Right atrium auricular region (tissue), 2 donors: ENCODE measurements at places on chromosomes 1 and 21.
A peak's percentile ranks its signal among the peaks of the same experiment; 100 is the strongest.

DNA sequence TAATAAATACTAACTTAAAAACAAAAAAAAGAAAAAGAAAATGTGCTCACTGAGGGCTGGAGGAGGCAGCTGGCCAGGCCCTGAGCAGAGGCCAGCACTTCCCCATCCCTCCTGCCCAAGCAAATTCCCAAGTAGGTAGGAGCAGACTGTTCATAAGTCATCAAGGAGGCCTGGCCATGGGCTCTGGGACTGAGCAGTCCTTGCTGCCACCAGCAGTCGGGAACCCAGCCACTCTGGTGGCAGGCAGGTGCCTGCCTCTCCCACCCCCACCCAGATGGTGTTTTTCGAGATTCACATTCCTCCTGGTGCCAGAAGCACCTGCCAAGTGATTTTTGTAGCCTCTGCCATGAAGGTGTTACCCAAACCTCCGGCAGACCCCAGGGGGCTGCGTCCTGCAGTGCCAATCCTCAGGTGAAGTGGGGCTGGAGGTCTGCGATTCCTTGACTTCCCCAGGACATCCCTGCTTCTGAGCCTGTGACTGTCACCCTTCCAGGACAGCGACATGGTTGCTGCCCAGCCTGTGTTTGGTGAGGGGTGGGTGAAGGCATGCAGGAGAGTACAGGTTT, 204.2 kb upstream of the TMEM51 start:
- H3K4me1 ChIP-seq, result no peaks in the 10 kb centered on the region
- H3K36me3 ChIP-seq, result no peaks in the 10 kb centered on the region
- no peak for DNase-seq
- no peaks in the 10 kb centered on the region for H3K27me3 ChIP-seq
- no peak overlapping the region for H3K27ac ChIP-seq

- no peak overlapping the region for H3K27ac ChIP-seq
- no peaks in the 10 kb centered on the region for H3K4me1 ChIP-seq
- H3K27me3 ChIP-seq, result no peaks in the 10 kb centered on the region
- no peak overlapping the region for H3K4me3 ChIP-seq
- no peaks in the 10 kb centered on the region for H3K36me3 ChIP-seq
These were observed 8.1 kb upstream of the CMPK1 start for GRCh38 chr1:47325528-47325927.

DNA sequence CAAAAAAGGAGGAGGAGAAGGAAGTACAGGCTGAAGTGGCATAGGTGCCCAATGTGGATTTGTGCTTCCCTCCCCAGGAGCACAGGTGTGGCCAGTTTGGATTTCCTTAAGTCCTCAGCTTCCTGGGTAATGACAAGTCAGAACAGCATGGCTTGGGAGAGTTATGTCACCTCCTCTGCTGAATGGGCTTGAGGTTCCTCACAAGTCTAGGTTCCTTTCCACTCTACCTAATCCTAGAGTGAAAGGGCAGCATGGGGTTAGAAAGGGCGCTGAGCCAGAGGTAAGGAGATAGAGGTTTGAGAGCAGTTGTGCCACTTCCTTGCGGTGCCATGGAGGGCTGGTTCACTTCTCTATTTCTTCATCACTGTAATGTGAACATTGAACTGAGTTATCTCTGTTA, 35.5 kb upstream of the IL20 start:
- no peaks in the 10 kb centered on the region for H3K27me3 ChIP-seq
- no peaks in the 10 kb centered on the region for H3K36me3 ChIP-seq
- H3K4me3 ChIP-seq, result no peak overlapping the region
- no peak for DNase-seq
- H3K27ac ChIP-seq, result no peak overlapping the region

DNA sequence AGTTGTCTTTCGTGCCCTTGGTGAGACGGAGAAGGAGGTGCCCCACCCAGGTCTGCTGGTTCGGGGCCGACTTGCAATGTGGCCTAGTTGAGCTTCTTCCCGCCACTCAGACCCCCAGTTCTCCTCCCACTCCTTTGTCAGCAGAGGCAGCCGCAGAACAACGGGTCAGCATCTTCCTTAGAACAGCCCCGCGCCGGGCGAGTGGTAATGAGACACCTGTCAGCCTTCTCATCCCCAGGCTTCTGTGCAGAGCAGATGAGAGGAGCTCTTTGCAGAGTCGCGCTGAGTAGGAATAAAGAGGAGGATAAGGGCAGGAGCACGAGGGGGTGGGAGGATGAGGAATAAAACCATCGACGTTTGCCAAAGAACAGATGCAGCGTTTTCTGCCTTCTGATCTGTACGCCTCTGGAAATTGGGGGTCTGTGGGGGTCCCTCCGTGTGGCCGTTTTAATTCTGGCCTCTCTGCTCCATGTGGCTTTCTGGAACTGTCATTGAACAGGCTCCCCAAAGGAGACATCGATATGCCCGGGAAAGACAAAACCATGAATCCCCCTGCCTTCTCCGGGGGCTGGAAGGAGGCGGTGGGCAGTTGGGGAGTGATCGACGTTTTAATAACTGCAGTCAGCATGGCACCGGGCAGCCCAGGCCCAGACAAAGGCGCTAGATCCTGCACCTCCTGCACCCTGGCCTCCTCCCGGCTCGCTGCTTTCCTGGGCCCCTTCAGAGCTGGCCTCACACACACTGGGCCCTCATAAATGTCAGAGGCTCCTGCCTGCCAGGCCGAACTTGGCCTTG, 27.5 kb upstream of the IGSF21 start:
- no peaks in the 10 kb centered on the region for H3K4me1 ChIP-seq
- H3K36me3 ChIP-seq, result no peaks in the 10 kb centered on the region
- no peaks in the 10 kb centered on the region for H3K27me3 ChIP-seq
- no peak overlapping the region for H3K4me3 ChIP-seq

GRCh38 chr1:183126528-183126927, 59.5 kb upstream of the LAMC2 start:
- no peak for DNase-seq
- H3K4me1 ChIP-seq, result no peaks in the 10 kb centered on the region
- no peaks in the 10 kb centered on the region for H3K27me3 ChIP-seq
- H3K4me3 ChIP-seq, result no peak overlapping the region

DNA sequence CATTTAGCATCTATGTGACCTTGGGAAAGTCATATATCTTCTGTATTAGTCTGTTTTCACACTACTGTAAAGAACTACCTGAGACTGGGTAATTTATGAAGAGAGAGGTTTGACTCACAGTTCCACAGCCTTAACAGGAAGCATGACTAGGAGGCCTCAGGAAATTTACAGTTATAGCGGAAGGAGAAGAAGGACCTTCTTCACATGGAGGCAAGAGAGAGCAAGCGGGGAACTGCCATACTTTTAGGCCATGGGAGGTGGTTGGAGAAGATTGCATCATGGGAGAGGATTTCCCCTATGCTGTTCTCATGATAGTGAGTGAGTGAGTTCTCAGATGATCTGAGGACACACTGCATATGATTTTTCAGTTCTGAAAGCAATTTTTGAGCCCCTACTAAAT, 87.9 kb downstream of the CLEC20A start:
- DNase-seq, result no peak
- H3K27me3 ChIP-seq, result no peaks in the 10 kb centered on the region

DNA sequence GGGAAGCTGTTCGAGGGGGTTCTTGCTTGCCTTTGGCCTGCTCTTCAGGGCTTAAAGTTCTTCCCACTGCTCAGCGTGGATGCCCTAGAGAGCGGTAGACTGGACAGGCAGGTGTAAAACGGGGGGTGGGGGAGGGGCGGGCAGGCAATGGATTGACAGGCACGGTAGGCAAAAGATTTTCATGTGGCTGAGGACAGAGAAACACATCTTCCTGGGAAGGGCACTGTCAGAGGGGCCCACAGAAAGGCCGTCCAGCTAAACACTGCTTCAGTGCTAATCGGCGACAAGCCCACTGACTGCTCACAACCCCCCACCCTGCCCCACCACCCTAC, 412 bp downstream of the ABCA4 start:
- H3K27ac ChIP-seq, result no peak overlapping the region
- H3K36me3 ChIP-seq, result no peaks in the 10 kb centered on the region
- peaks cover 10% of the 10 kb centered on the region for H3K4me1 ChIP-seq
- no peak for DNase-seq
- no peak overlapping the region for H3K4me3 ChIP-seq

DNA sequence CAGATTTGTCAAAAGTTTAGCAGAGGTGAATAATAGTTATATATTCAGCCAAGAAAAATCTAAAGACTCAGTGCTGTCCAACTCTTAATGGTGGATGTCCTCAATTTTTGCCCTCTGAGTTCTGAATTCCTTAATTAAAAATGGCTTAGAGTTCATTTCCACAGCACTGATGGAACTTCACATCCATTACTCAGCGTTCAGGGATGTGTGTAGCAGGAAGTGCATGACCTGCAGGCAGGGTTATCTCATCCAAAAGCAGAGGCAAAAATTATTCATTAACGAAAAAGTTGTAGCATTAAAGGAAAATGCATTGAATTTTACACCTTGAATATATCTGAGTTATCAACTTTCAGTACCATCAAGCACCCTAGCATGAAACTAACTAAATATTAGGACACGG, 96.7 kb downstream of the ZP4 start:
- peaks cover 39% of the 10 kb centered on the region for H3K36me3 ChIP-seq
- no peaks in the 10 kb centered on the region for H3K27me3 ChIP-seq
- no peak for DNase-seq
- no peak overlapping the region for H3K4me3 ChIP-seq
- H3K4me1 ChIP-seq, result peaks cover 20% of the 10 kb centered on the region

- H3K4me3 ChIP-seq, result no peak overlapping the region
- no peak overlapping the region for H3K27ac ChIP-seq
- no peaks in the 10 kb centered on the region for H3K36me3 ChIP-seq
- no peaks in the 10 kb centered on the region for H3K4me1 ChIP-seq
These were observed 79.4 kb upstream of the USH2A start for GRCh38 chr1:216502528-216503162.

GRCh38 chr1:26789612-26789865, 1.8 kb downstream of the PIGV start:
- no peak overlapping the region for H3K4me3 ChIP-seq
- peaks cover 6% of the 10 kb centered on the region for H3K36me3 ChIP-seq
- DNase-seq, result no peak
- no peak overlapping the region for H3K27ac ChIP-seq
- H3K27me3 ChIP-seq, result no peaks in the 10 kb centered on the region

DNA sequence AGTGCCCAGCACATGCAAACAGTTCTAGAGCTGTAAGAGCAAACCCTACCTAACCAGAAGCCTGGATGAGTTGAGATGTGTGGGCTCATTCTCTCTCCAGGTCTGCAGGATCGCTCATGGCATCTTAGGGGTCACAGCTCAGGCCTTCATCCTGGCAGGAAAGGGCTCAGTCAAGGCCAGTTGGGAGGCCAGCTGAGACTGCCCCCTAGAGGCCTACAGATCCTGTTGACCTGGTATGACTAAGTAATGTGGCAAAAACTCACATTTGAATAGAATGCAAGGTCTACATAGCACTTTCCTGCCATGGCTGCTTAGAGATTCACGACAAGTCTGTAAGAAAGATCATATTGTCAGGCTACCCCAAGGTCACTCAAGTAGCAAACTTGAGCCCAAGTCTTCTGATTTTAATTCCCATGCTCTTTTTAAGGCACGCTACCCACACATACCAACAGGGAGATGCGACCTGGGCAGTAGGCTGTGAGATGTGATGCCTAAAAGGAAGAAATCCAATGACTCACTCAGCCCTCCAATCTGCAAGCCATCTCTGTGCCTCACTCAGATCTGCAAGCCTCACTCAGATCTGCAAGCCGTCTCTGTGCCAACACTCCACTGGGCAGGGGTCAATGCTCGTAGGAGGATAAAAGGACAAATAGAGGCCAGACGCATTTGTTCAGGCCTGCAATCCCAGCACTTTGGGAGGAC, 5.1 kb upstream of the CAPN8 start:
- H3K36me3 ChIP-seq, result no peaks in the 10 kb centered on the region
- no peaks in the 10 kb centered on the region for H3K27me3 ChIP-seq
- no peak for DNase-seq
- H3K27ac ChIP-seq, result no peak overlapping the region
- H3K4me3 ChIP-seq, result no peak overlapping the region

DNA sequence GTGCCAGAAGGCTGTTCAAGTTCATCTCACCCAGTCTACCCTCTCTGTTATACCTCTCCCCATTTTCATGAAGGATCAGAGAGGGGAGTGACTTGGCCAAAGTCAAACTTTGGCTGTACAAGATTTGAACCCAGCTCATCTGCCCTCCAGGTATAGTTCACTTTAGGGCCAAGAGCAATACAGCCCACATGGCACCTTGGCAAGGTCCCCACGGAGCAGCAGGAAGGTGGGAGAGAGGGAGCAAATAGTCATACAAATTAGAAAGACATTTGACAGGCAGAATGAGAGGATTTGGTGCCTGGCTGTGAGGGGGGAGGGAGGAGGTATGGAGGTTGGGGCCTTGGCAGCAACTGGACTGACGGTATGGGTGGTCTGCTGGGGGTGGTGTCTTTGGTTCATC, 1.0 kb downstream of the HPCAL4 start:
- peaks cover 20% of the 10 kb centered on the region for H3K4me1 ChIP-seq
- no peak overlapping the region for H3K4me3 ChIP-seq
- H3K27ac ChIP-seq, result no peak overlapping the region
- H3K36me3 ChIP-seq, result no peaks in the 10 kb centered on the region
- DNase-seq, result no peak
- no peaks in the 10 kb centered on the region for H3K27me3 ChIP-seq

- H3K4me3 ChIP-seq, result peak within 1 kb of the TSS; percentile 42
- DNase-seq, result no peak
- no peaks in the 10 kb centered on the region for H3K36me3 ChIP-seq
- H3K27me3 ChIP-seq, result peaks cover 18% of the 10 kb centered on the region
- no peaks in the 10 kb centered on the region for H3K4me1 ChIP-seq
These were observed at the start of gene TMPRSS2 for GRCh38 chr21:41507521-41508414. TMPRSS2 (minus strand) TSS chr21:41508158; CDS start chr21:41498133, 10,025 bp downstream.

- H3K27ac ChIP-seq, result no peak overlapping the region
- no peak overlapping the region for H3K4me3 ChIP-seq
- peak; percentile 47 for DNase-seq
- H3K36me3 ChIP-seq, result no peaks in the 10 kb centered on the region
These were observed 76.5 kb downstream of the BCAR3 start for GRCh38 chr1:93605026-93605568.

DNA sequence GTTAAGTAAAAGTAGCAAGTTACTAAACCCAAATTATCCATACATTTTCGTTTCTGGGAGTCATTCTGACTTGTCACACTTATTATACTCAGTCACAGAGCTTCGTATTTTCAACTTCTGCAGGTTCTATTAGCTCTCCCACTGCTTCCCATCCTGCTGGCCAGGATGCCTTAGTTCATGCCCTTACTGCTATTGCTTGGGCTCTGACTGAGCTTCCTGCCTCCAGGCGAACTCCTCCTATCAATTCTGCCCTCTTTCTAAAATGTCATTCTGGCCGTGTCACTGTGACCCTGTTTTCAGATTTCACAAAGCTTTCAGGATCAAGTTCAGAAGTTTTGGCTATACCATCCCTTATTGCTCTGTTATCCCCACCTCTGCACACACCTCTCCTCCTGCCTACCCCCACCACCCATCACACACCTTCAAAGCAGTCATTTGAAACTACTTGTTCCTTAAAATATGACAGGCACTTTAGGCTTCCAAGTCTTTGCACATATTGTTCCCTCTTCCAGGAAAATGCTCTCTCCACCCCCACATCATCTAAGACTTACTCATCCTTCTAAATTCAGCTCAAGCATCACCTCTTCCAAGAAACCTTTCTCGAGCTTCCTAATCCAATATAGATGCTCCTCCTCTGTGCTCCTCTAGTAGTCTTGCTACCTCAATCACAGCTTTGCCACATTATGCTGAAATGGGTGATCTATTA, 278.0 kb downstream of the BRINP2 start:
- no peak for DNase-seq
- H3K27ac ChIP-seq, result no peak overlapping the region
- H3K4me1 ChIP-seq, result no peaks in the 10 kb centered on the region
- no peaks in the 10 kb centered on the region for H3K27me3 ChIP-seq
